ENCODE measurements at places on chromosomes 12 and 14. TPM values are rescaled to one million over a fixed set of nuclear protein-coding genes. Genes with fewer than 3 reads are reported as not detected.

The RPGRIP1 gene
- total RNA-seq = 0.68 TPM

The NEDD8 gene
- 93.6 TPM for total RNA-seq

- H3K36me3 ChIP-seq = peaks cover 13% of the 10 kb centered on the region
- H3K27me3 ChIP-seq = no peaks in the 10 kb centered on the region
- peak; percentile 69 for DNase-seq
- peak overlapping the region; percentile 98 for H3K27ac ChIP-seq
- no peak overlapping the region for H3K4me3 ChIP-seq
Observed at GRCh38 chr14:61388173-61388975, 67.0 kb downstream of the PRKCH start.

- H3K27me3 ChIP-seq = no peaks in the 10 kb centered on the region
- no peak for DNase-seq
Observed at GRCh38 chr12:5971194-5971850, 26.3 kb upstream of the ANO2 start.

The LYZ gene
- total RNA-seq = 337 TPM

- DNase-seq = no peak
- H3K4me1 ChIP-seq = no peaks in the 10 kb centered on the region
- H3K4me3 ChIP-seq = no peak overlapping the region
- no peaks in the 10 kb centered on the region for H3K36me3 ChIP-seq
Observed at GRCh38 chr14:94787092-94787491, 17.2 kb upstream of the GSC start.

DNA sequence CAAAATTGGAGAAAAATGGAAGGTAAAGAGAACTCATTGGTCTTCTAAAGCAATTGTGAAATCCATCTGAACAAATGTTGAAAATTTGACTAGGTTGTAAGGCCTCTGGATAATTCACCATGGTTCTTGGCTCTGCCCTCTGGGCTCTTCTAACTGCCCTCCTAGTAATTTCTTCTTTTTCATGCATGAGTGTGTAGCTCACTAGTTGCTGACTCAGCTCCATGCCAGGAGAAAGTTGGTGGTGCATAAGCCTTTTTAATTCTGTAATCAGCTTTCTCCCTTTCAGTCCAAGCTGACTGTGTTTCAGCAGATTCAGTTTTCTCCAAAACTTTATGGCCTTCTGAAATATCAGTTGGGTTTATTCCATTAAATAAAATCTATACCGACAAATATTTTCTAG is 877.8 kb upstream of the ATXN7L3B start:
- no peak overlapping the region for H3K4me3 ChIP-seq
- DNase-seq = no peak
- no peaks in the 10 kb centered on the region for H3K4me1 ChIP-seq

GRCh38 chr14:96055065-96055752 is 16.0 kb downstream of the C14orf132 start:
- H3K27ac ChIP-seq = no peak overlapping the region
- H3K4me3 ChIP-seq = no peak overlapping the region
- no peaks in the 10 kb centered on the region for H3K36me3 ChIP-seq
- DNase-seq = no peak
- H3K27me3 ChIP-seq = no peaks in the 10 kb centered on the region

DNA sequence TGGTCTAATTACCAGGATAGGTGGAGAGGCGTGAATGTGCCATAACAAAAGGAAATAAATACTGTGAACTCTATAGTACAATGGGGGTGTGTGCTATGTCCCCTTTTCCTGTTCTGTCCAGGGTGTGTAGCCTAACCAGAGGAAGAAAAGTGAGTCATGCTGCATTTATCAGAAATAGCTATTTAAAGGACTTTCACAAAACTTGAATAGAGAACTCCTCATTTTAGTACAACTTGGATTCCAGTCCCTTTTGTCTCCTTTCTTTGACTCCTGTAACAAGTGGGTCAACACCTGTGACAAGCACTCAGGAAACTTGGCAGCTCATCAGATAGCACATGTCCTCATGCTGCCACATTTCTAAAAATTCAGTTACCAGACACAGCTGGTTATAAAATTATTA is 123.4 kb downstream of the CCDC91 start:
- H3K4me1 ChIP-seq = no peaks in the 10 kb centered on the region
- H3K36me3 ChIP-seq = peaks cover 25% of the 10 kb centered on the region
- DNase-seq = no peak
- H3K27me3 ChIP-seq = no peaks in the 10 kb centered on the region

DNA sequence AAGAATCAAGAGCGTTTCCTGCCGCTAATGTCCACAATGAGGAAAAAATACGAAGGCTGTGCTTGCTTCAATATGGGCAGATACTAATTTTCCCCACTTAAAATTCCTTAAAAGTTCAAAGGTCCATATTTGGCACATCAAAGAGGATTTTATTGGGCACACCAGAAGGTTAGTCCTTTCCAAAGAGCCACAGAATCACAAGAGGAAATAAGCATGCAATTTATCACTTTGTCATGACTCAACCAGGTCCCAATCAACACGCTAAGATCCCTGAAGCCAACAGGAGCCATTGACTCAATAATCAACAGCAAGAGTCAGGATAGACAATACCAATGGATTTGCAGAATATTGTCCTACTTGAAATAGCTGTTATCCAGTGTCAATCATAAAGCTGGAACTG is 80.6 kb downstream of the MAP1LC3B2 start:
- H3K27me3 ChIP-seq = no peaks in the 10 kb centered on the region
- H3K27ac ChIP-seq = no peak overlapping the region
- H3K36me3 ChIP-seq = no peaks in the 10 kb centered on the region
- H3K4me3 ChIP-seq = no peak overlapping the region
- no peaks in the 10 kb centered on the region for H3K4me1 ChIP-seq

GRCh38 chr14:50936882-50937281 is 7.4 kb downstream of the PYGL start:
- H3K36me3 ChIP-seq = no peaks in the 10 kb centered on the region
- no peak overlapping the region for H3K4me3 ChIP-seq
- H3K4me1 ChIP-seq = no peaks in the 10 kb centered on the region
- H3K27ac ChIP-seq = no peak overlapping the region
- no peak for DNase-seq
- H3K27me3 ChIP-seq = peaks cover under 1% of the 10 kb centered on the region

Data from natural killer cell (primary cell).